Transverse colon (tissue), 4 donors: ENCODE measurements at places on chromosomes 6 and 20.

GRCh38 chr20:37231947-37232630 lies 29.5 kb downstream of the GHRH start:
- no peak overlapping the region for H3K4me3 ChIP-seq
- no peaks in the 10 kb centered on the region for H3K27me3 ChIP-seq
- H3K27ac ChIP-seq: no peak overlapping the region
- no peaks in the 10 kb centered on the region for H3K4me1 ChIP-seq
- H3K36me3 ChIP-seq: no peaks in the 10 kb centered on the region

DNA sequence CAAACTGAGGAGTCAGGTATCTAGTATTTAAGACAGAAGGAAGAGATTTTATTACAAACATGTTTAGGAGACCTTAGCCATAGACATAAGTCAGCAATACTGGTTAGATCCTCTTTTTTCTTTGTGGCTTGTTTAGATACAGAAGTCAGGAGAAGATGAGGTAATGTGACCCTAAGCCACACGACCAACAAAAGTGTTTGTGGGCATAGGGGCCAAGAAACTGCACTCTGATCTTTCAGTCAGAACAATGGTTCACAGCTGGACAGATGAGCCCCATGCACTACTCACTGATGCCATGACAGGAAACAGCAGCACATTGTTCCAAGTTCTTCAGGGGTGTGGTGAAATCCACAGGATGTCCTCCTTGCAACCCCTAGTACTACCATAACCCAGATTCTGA lies 238.5 kb upstream of the RAB32 start:
- H3K4me3 ChIP-seq: no peak overlapping the region
- H3K4me1 ChIP-seq: no peaks in the 10 kb centered on the region
- no peak overlapping the region for H3K27ac ChIP-seq

- H3K4me3 ChIP-seq: no peak overlapping the region
- no peaks in the 10 kb centered on the region for H3K4me1 ChIP-seq
- no peak overlapping the region for H3K27ac ChIP-seq
- no peak for DNase-seq
- H3K27me3 ChIP-seq: no peaks in the 10 kb centered on the region
Measured at GRCh38 chr20:10259166-10259565, 40.5 kb downstream of the SNAP25 start.

DNA sequence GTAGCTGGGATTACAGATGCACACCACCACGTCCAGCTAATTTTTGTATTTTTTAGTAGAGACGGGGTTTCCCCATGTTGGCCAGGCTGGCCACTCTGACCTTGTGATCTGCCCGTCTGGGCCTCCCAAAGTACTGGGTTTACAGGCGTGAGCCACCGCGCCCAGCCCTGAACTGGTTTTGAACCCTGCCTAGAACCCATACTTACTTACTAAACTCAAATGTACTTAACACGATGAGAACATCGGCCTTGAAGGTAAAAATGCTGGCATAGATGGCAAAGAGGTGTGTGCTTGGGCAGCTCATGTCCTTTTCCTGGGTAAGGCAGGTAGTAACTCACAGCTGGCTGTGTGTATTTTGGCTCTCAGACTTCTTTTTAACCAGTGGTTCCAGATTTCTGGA lies 3.2 kb upstream of the ARMC12 start:
- no peaks in the 10 kb centered on the region for H3K27me3 ChIP-seq
- H3K4me1 ChIP-seq: peaks cover 61% of the 10 kb centered on the region
- no peak for DNase-seq
- no peaks in the 10 kb centered on the region for H3K36me3 ChIP-seq
- peak overlapping the region; percentile 100 for H3K27ac ChIP-seq

GRCh38 chr6:21967056-21967974 lies 329.5 kb downstream of the PRL start:
- peaks cover 7% of the 10 kb centered on the region for H3K4me1 ChIP-seq
- DNase-seq: no peak
- no peaks in the 10 kb centered on the region for H3K27me3 ChIP-seq

GRCh38 chr6:86959656-86960055 lies 22.3 kb downstream of the HTR1E start:
- H3K4me1 ChIP-seq: no peaks in the 10 kb centered on the region
- H3K36me3 ChIP-seq: no peaks in the 10 kb centered on the region
- H3K27ac ChIP-seq: no peak overlapping the region
- no peak for DNase-seq
- H3K4me3 ChIP-seq: no peak overlapping the region
- no peaks in the 10 kb centered on the region for H3K27me3 ChIP-seq

GRCh38 chr6:21742238-21742660 lies 148.7 kb downstream of the SOX4 start:
- DNase-seq: no peak
- no peak overlapping the region for H3K4me3 ChIP-seq
- peaks cover 31% of the 10 kb centered on the region for H3K4me1 ChIP-seq
- H3K36me3 ChIP-seq: no peaks in the 10 kb centered on the region
- peak overlapping the region; percentile 15 for H3K27ac ChIP-seq
- no peaks in the 10 kb centered on the region for H3K27me3 ChIP-seq

DNA sequence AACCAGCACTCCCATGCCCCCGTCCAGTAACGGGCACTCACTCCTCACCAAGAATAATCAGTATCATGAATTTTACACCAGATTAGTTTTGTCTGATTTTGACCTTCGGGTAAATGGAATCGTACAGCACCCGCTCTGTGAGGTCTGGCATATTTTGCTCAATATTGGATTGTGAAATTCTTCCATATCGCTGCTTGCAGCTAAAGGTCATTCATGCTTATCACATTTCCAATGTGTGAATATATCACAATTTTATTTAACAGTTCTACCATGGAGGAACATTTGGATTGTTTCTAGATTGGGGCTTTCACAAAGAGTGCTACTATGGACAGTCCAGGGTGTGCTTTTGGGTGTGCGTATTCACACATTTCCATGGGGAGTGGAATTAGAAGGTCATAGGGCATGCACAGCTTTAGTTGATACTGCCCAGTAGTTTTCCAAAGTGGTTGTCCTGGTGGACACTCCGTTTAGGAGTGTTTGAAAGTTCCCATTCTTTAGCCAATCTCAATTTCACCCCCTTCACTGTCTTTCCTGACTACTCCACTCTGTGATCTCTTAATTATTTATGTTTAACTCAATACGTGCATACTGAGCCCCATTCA lies 86.6 kb downstream of the ISM1 start:
- no peaks in the 10 kb centered on the region for H3K36me3 ChIP-seq
- no peak overlapping the region for H3K4me3 ChIP-seq
- no peaks in the 10 kb centered on the region for H3K4me1 ChIP-seq
- no peak overlapping the region for H3K27ac ChIP-seq
- no peaks in the 10 kb centered on the region for H3K27me3 ChIP-seq

DNA sequence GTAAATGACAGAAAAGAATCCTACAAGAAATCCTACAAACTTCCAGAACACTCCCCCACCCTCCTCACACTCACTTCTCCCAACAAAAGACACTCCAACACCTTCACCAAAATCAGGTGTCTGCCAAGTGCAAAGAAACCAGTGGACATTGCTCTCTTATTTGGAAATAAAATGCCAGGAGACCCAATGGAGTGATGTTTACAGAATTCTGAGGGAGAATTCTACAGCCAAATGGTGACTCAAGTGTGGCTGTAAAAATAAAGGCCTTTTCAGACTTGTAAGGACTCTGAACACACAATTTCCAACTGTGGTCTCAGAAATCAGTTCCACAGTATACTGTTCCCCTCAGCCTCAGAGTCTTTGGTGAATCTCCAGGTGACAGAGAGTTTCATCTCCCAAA lies 109.6 kb upstream of the CARMIL1 start:
- no peak overlapping the region for H3K4me3 ChIP-seq
- no peaks in the 10 kb centered on the region for H3K36me3 ChIP-seq
- peaks cover 6% of the 10 kb centered on the region for H3K4me1 ChIP-seq
- no peak overlapping the region for H3K27ac ChIP-seq

DNA sequence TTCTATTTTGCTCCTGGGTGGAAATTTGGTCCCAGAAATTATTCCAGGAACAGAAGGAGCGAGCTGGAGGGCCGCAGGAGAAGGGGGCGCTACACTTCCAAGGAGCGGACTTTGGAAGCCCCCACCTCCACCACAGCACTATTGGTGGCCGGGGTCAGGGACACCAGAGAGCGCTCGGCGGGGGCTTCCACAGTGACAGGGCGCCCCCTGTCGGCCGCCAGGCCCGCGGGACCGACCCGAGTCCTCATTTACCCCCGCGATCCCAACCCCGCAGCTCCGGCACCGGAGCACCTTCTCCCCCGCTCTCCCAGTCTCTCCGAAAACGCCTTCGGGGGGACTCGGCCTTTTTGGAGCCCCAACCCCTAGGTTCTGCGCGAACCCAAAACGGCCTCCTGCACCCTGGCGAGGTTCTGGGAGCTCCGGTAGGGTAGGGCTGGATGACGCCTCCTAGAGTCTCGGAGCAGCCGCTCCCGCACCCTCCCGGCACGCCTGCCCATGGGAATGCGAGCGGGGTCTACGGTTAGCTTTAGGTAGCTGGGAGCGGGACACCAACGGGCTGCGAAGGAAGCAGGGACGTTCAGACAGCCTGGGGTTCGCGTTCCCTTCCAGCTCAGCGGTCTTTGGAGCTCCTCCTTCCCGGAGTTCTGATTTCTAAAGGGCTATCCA lies 2.4 kb upstream of the FOXA2 start:
- H3K27ac ChIP-seq: no peak overlapping the region
- peaks cover 96% of the 10 kb centered on the region for H3K27me3 ChIP-seq
- no peaks in the 10 kb centered on the region for H3K36me3 ChIP-seq
- H3K4me3 ChIP-seq: peak overlapping the region; percentile 46
- peak; percentile 73 for DNase-seq

- DNase-seq: no peak
- H3K4me1 ChIP-seq: peaks cover 13% of the 10 kb centered on the region
Measured at GRCh38 chr6:132289756-132290155, 111.5 kb downstream of the MOXD1 start.

GRCh38 chr6:150767571-150768018 lies 97.9 kb upstream of the MTHFD1L start:
- DNase-seq: no peak
- no peaks in the 10 kb centered on the region for H3K27me3 ChIP-seq
- peaks cover 8% of the 10 kb centered on the region for H3K4me1 ChIP-seq

GRCh38 chr6:6619021-6619794 lies 30.7 kb downstream of the LY86 start:
- H3K4me3 ChIP-seq: no peak overlapping the region
- peak overlapping the region; percentile 30 for H3K27ac ChIP-seq
- no peak for DNase-seq
- no peaks in the 10 kb centered on the region for H3K4me1 ChIP-seq
- no peaks in the 10 kb centered on the region for H3K27me3 ChIP-seq

DNA sequence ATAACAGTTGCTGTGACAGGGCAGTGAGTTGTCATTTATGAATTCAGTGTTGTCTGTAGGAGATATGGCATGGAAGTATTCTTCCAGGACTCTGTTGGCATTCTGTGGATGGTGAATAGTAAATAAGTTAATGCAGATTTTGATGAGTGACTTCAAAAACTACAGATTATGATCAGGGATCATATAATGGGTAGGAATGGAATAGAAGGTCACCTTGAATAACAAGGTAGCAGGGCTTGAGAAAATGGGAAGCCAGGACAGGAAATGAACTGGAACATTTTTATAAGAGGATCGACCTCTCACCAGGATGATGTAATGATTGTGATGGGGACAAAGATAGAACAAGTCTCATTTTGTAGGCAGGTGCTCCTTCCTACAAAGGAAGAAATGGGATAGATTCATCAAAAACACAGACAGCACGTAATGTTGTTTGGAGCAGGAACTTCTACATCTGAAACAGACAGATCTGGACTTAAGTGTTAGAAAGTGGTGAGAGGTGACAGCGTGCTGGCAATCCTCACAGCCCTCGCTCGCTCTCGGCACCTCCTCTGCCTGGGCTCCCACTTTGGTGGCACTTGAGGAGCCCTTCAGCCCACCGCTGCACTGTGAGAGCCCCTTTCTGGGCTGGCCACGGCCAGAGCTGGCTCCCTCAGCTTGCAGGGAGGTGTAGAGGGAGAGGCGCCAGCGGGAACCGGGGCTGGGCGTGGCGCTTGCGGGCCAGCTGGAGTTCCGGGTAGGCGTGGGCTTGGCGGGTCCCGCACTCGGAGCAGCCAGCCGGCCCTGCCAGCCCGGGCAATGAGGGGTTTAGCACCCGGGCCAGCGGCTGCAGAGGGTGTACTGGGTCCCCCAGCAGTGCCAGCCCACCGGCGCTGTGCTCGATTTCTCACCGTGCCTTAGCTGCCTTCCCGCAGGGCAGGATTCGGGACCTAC lies 30.8 kb upstream of the SSR1 start:
- H3K27me3 ChIP-seq: no peaks in the 10 kb centered on the region
- DNase-seq: no peak
- H3K4me3 ChIP-seq: no peak overlapping the region
- no peaks in the 10 kb centered on the region for H3K36me3 ChIP-seq
- H3K27ac ChIP-seq: no peak overlapping the region

- no peaks in the 10 kb centered on the region for H3K36me3 ChIP-seq
- H3K27me3 ChIP-seq: no peaks in the 10 kb centered on the region
- H3K4me1 ChIP-seq: no peaks in the 10 kb centered on the region
- DNase-seq: no peak
- H3K4me3 ChIP-seq: no peak overlapping the region
Measured at GRCh38 chr6:53313784-53314400, 34.9 kb downstream of the ELOVL5 start.

GRCh38 chr6:120681204-120681603 lies 653.1 kb downstream of the TBC1D32 start:
- H3K27me3 ChIP-seq: no peaks in the 10 kb centered on the region
- no peak for DNase-seq
- H3K27ac ChIP-seq: no peak overlapping the region
- no peaks in the 10 kb centered on the region for H3K36me3 ChIP-seq

- H3K4me3 ChIP-seq: no peak overlapping the region
- no peak for DNase-seq
- no peaks in the 10 kb centered on the region for H3K27me3 ChIP-seq
- no peak overlapping the region for H3K27ac ChIP-seq
- no peaks in the 10 kb centered on the region for H3K4me1 ChIP-seq
- H3K36me3 ChIP-seq: peaks cover 9% of the 10 kb centered on the region
Measured at GRCh38 chr20:48986899-48987298, 59.2 kb upstream of the CSE1L start.

GRCh38 chr6:37207903-37208456 lies 38.0 kb downstream of the PIM1 start:
- H3K36me3 ChIP-seq: no peaks in the 10 kb centered on the region
- no peaks in the 10 kb centered on the region for H3K27me3 ChIP-seq
- no peak overlapping the region for H3K27ac ChIP-seq
- DNase-seq: peak; percentile 92
- no peak overlapping the region for H3K4me3 ChIP-seq
- peaks cover 11% of the 10 kb centered on the region for H3K4me1 ChIP-seq
